ENCODE measurements at places on chromosomes 11 and 22.
A peak's percentile ranks its signal among the peaks of the same experiment; 100 is the strongest.

DNA sequence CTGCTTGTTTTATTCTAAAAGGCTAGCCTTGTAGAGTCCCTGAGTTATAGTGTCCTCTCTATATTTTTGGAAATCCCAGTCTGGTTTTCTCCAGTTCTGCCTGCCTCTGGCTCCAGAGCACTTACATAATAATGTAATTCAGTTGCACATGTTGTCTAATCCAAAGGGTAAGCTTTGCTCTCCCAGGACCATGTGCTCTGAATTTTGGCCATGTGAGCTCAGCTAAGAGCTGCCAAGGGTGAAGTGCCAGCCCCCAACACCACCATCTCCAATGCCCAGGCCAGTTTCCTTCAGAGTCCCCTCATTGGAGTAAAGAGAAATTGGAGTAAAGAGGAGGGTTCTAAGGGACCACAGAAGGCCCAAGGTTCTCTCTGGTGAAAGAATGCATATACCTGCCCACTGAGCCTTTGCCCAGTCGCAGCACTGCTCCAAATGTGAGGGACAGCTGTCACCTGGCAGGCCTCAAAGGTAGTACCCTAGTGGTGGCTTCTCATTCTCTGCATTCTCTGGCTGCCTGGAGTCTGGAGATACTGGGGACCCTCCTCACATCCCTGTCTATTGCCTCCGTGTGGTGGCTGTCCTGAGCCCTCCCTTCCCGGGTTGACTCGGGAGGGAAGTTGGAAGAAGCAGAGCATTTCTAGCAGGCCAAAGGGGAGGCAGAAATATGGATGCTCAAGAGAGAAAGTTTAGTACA lies 4.9 kb downstream of the CRY2 start:
- no peak for DNase-seq

DNA sequence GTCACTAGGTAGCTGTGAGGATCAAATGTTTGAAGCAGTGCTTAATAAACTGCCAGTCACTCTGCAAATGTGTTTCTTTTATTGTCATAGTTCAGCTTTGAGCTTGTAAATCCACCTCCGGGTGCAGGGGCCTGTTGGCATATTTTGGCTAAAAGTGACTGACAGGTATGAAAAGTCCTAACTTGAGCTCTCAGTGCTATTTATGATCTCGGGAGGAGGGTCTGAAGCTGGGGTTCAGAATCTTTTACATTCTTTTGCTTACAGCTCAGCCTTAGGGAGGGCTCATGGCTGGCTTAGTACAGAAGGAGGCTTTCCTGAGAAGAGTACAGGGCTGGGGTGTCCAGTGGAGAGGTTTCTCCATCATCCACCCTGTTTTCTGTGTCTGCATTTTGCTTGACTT lies 1.5 kb downstream of the ASPHD2 start:
- no peak for DNase-seq

- DNase-seq: peak; percentile 15
These were observed 6.0 kb downstream of the NIPSNAP1 start for GRCh38 chr22:29574762-29575450.

- DNase-seq: no peak
These were observed 27.2 kb upstream of the KCNJ11 start for GRCh38 chr11:17415523-17416104.

DNA sequence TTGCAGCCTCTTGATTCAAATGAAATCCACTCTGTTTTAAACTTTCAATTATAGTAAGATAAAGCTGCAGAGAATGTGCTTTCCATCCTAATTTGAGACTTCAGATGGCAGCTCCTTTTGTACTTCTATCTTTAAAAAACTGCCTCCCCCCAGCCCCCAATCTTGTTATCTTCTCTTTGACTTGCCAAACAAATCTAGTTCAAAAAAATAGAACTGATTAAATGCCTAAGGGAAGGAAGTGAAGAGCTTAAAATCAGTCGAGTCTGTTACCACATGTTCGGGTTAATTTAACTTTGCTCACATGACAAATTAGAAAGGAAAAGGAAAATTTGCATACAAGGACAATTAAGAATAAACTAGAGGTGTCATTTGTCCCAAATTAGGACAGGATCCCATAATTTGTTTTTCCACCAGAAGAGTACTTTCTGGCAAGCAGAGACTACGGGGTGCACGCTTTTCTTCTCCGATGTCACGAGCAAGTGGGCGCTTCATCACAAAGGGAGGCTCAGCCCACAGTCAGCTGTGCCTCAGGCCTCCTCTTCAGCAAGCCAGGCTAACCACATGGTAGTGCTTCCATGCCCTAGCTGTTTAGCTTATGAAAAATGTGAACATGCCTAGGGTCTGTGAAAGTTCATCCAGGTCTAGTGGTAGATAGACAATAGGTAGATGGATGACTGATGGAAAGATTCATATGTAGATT lies 69.0 kb upstream of the LDLRAD3 start:
- no peak for DNase-seq

- peak; percentile 23 for DNase-seq
These were observed 17.4 kb downstream of the CTSC start for GRCh38 chr11:88320149-88320559.

- peak; percentile 81 for DNase-seq
These were observed 19.5 kb downstream of the IL17REL start for GRCh38 chr22:49992921-49993648.

- DNase-seq: no peak
These were observed 7.7 kb upstream of the OR8B12 start for GRCh38 chr11:124551189-124551588.

DNA sequence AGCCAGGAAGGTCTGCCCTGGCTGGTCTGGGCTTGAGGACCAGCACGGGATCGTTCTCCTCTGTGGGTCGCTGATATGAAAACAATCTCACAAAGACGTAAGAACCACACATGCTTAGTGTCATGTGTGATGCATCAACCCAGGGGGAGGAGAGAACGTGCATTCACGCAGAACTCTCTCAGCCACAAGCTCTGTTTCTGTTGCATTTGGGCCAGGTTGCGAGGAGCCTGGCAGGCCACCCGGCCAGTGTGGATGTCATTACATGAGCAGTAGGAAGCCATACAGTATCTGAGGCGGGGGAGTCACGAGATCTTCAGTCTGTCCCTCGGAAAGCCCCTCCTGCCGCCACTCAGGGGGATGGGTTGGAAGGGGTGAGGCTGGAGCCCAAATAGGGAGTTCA lies 53.1 kb upstream of the KCNQ1OT1 start:
- DNase-seq: no peak

DNA sequence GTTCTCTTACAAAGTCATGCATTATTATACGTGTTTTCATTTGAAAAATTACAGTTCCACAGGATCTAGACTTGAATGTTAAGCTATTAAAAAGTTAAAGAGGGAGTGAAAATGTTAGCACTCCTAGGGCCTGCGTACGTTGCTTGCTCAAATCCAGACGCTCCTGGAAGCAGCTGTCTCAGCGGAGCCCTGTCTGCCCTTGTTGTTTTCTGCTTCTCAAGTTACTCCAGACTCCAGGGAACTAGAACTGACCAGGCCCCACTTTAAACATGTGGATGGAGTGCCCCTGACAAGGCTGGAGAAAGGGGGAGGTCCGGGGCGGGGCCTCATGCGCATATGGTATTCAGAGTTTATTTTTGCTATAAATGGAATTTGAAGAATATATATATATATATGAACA lies 9.6 kb downstream of the PARVB start:
- no peak for DNase-seq

- peak; percentile 78 for DNase-seq
These were observed 26.9 kb downstream of the POLR3H start for GRCh38 chr22:41517172-41518047.

DNA sequence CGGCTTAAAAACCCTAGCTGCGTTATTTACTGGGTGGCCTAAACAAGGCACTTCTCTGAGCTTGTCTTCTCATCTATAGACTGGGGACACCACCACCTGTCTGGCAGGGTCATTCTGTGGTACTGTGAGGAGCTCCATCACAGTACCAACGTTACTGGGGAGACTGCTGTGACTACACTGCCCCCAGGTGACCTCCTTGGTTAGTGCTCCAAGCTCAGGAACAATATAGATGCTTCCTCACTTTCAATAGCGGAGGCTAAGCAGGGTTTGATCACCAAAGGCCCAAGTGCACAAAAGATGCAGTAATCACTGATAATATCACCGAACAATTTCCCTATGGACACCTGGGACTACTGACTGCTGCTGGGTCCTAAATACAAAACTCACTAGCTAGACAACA lies 18.8 kb downstream of the PRPF19 start:
- DNase-seq: peak; percentile 79

- DNase-seq: no peak
These were observed 14.4 kb downstream of the DAGLA start for GRCh38 chr11:61694602-61694939.

- DNase-seq: peak; percentile 11
These were observed 44.7 kb upstream of the WEE1 start for GRCh38 chr11:9528573-9529333.

GRCh38 chr11:111193924-111194490 lies 51.5 kb upstream of the POU2AF2 start:
- DNase-seq: no peak

DNA sequence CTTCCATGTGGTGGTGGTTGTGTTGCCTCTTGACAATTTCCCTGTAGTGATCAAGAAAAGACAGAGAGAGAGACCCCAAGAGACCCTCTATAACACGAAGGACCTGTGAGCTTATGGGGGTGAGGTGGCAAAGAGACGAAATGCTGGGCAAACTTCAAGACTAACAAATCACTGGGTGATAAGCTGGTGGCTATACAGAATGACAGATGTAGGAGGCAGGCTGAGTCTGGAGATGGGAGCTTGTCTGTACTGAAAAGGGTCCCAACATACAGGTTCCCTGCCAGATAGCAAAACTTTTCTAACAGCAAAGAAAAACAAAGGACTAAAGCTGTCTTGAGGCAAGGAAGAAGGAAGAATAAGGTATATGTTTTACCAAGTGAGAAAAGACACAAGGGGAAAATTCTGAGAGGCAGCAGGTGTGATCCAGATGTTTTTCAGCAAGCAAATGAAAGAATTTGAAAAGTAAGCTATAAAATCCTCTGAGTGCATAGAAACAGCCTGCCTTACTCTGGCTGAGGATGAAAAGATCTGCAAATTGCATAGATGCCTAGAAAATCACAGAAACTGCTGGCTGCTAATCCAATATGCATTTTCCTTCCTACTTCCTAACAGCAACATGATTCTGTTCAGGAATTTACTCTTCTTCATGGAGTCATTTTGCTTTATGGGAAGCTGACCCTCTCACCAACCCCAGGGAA lies 21.9 kb upstream of the LYVE1 start:
- DNase-seq: no peak

DNA sequence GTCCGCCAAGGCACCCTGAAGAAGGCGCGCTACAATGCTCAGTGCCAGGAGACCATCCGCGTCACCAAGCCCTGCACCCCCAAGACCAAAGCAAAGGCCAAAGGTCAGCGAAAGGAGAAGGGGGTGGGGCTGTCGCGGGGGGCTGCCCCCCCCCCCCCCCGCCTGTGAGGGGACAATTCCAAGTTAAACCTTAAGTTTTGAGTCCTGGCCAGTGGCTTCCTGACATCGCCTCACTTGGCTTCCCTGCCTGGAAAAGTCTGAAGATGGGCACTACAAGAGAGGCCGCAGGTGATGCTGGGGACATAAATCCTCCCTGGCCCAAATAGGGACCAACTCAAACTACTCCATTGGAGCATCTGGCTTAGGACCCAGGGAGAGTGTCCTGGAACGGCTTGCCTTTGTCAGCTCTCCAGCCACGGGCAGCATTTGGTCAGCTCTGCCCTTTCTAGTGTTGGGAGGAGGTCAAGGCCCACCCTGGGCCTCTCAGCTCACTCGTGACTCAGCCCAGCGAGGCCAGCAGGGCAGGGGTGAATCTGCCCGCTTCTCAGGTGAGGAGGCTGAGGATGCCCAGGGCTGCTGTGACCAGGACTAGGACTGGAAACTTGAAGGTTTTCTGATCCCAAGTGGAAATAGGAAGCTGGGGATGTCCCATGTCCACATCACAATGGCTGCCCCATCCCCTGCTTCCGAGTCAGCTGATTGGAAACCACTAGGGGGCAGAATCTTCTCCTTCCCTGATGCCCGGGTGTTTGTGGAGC lies 1.4 kb downstream of the MDK start:
- DNase-seq: peak; percentile 66

- DNase-seq: no peak
These were observed 35.6 kb upstream of the ADORA2A start for GRCh38 chr22:24391836-24392217.

DNA sequence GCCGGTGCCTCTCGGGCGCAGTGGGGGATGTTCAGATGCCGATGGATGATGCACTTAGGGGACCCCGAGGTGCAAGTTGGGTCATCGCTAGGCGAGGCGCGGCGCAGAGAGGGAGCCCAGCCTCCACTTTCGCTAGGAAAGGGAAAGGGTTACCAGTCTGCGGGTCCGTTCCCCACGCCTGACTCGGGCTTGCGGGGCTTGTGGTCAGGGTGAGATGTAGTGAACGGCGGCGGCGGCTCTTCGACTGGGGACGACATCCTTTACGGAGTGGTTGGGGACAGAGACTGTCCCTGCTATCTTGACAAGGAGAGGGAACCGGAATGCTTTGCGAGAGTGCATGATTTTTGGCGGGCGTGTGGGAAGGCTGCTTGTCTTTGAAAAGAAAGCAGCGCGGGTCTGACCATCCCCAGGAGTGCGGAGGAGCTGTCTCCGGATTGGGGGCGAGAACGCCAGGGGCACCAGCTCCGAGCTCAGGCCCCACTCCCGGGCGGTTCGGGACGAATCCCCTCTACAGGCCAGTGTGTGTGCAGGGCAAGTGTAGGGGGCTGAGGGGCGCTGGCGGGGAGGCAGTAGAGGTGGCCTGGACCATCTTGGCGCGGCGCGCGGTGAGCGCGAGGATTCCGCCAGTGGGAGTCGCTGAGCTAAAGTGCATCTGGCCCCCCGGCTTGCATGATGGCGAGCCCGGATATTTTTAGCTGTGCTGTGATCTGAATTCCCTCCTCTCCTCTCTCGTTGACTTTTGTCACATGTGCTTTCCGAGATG lies 1.1 kb downstream of the FAT3 start:
- DNase-seq: no peak

DNA sequence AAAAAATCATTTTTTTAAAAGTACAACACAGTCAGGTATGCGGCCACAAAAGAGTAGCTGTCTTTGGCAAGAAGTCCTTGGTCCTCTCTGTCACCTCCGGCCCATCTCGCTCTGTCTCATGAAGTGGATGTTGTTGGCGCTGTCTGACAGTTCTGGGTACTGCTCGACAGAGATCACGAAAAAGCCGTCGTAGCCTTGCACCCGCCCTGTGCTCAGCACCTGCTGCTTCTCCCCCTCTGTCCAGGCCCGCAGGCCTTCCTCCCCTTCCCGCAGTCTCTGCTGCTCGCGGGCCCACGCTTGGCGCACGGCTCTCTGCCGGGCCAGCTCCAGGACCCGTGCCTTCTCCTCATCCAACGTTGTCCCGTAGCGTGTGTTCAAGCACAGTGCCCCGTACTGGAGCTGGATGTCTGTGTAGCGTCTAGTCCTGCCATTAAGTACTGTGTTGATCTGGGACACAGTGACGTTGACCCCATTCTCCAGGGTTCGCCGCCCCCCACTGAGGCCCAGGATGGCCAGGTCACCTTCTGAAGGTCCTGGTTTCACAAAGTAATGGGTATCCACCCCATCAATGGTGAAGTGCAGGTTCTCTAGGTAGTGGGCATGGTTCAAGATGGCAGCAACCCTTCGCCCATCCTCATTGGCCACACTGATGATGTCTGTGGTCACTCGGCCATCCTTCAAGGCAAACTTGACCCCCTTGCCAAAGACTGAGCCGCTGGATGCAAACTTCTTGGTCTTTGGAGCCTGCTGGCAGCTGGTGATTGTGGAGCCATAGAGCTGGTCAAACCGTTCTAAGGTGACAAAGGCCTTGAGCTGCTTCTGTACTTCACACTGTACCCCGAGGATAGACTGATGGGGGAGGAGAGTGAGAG lies 83.5 kb upstream of the NARS2 start:
- DNase-seq: no peak

- DNase-seq: no peak
These were observed 12.6 kb downstream of the PRAME start for GRCh38 chr22:22546490-22546889.

GRCh38 chr11:11312738-11313137 lies 40.3 kb downstream of the CSNK2A3 start:
- no peak for DNase-seq

- DNase-seq: peak; percentile 6
These were observed 1564.8 kb upstream of the TENM4 start for GRCh38 chr11:81005595-81005994.

All from small intestine (tissue), 16 donors.